ENCODE measurements at places on chromosomes 16 and 17.

GRCh38 chr17:76039121-76039520 is 12.0 kb upstream of the EVPL start:
- no peak for DNase-seq

DNA sequence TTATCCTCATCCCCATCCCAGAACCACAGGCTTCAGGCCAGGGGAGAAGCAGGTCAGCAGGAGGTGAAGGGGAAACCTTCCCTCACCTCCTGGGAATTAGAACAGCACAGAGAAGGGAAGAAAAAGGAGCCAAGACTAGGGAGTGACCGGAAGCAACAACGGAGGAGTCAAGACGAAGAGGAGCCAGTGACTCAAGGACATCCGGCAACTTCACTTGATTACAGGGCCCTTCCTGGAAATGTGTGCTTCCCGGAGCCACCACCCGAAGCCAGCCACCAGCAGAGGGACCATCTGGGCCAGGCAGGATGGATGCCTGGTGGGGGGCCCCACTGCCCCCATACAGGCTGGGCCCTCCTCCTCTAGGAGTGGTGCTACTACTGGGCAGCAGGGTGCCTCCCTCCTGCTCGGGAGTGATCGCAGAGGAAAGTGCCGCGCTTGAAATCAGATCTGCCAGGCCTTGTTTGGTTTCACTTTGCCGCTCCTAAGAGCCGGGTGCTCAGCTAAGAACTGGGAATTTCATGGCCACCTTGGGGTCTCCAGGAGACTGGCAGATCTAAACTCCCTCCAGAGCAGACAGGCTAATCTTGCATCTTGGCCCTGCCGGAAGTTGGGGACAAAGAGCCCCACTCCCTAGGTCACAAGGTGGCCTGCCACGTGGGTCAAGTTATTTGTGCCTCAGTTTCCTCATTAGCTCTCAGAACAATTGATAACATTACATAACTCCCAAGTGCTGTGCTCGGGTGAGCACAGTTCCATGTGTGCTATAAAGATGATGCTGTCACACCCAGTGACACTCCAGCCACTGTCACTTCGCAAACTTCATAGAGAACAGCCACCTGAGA is 6.6 kb downstream of the CDC42EP4 start:
- no peak for DNase-seq

GRCh38 chr16:70746708-70747424 is 54.1 kb downstream of the VAC14 start:
- no peak for DNase-seq

DNA sequence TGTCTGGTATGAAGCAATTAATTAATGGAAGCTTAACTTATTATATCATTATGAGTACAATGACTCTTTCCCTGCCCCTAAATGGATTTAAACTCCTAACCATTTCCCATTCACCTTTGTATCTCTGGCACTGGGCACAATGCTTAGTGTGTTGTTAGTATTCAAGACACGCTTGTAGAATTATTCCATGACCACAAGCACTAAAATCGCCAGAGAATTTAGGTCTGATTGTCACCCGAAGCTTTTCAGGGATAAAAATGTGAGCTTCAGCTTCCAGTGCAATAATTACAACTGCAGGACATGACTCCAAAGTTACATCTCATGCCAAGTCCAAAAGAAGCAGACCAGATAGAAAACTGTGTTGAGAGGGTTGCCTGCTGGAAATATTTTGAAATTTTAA is 101.6 kb downstream of the CDH8 start:
- no peak for DNase-seq
